ENCODE measurements at places on chromosomes 6 and 20.

- DNase-seq, result no peak
Measured at GRCh38 chr6:114783083-114783482, 440.3 kb upstream of the HS3ST5 start.

DNA sequence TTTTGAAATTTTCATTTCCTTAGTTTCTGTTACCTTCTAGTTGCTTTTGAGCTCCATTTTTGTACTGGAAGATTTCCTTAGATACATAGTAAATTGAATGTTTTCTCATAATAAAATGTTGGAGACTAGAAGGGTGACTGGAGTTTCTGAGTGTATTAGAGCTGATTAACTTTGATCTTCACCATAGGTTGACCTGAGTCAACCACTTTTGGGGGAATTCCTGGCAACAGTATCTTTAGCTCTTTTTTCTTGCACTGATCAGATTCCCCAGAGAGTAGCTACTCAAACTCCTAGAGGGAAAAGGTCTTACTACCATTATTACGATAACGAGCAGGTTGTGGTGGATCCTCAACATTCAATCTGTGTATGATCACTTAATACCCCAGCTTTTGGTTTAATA lies 72.7 kb downstream of the KHDC1L start:
- no peak for DNase-seq

- no peak for DNase-seq
Measured at GRCh38 chr6:112231164-112231563, 23.2 kb downstream of the LAMA4 start.

- no peak for DNase-seq
Measured at GRCh38 chr6:80223743-80224212, 117.3 kb downstream of the BCKDHB start.

- peak; percentile 52 for DNase-seq
Measured at GRCh38 chr20:59948828-59949720, 8.9 kb downstream of the FAM217B start.

DNA sequence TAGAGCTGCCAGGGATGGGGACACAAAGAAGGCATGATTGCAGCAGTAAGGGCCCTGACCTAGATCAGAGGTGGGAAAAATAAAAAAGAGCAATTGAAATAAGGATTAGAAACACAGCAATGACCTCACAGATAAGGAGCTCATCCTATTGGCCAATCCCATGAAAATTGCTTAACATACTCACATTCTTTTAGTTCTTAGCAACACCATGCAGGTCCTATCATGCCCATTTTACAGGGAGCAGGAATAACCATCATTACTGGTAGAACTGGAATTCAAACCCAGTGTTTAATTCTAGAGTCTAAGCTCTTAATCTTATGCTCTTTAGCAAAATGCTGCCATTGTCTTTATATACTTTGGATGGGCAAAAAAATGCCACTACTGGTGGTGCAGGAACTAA lies 267.7 kb downstream of the RNF144B start:
- DNase-seq, result no peak

- DNase-seq, result no peak
Measured at GRCh38 chr20:45497971-45498494, 17.4 kb downstream of the SPINT3 start.

GRCh38 chr20:35048739-35049138 lies 43.9 kb downstream of the TRPC4AP start:
- no peak for DNase-seq

DNA sequence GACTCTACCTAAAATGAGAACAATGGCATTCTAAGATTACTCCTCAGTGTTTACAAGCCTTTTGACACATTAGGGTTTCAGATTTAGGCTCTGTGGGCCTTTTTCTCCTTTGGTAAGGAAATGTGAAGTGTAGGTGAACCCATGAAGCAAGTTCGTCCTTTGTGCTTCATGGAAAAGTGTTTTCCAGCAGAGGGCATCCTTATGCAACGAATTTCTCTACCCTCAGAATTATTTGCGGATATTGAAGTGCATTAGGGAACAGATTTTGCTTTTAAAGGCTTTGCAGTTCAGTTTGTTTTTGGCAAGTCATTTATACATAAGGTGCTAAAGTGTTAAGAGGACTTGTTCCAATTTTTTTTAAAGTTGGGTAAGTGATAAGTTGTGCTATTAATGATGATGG lies 55.7 kb upstream of the FERMT1 start:
- no peak for DNase-seq

GRCh38 chr20:47663354-47664067 lies 121.8 kb downstream of the SULF2 start:
- peak; percentile 84 for DNase-seq

DNA sequence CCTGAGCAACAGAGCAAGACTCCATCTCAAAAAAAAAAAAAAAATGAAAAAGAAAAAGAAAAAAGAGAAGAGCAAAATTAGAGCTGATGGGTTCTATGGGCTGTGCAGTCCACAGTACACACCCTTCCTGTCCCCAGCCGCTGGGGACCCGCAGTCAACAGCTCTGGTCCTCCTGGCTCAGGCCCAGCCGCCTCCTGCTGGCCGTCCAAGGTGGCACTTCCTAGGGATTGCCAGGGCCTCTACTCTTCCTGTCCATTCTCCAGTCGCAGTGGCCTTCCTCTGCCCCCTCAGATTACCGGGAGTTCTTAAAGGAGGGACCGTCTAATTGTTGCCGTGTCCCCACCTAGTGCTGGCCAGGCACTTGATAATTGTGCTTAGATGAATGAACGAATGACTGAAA lies 41.7 kb downstream of the TMEM242 start:
- peak; percentile 25 for DNase-seq

GRCh38 chr6:11754625-11755271 lies 23.9 kb downstream of the ADTRP start:
- DNase-seq, result no peak

- DNase-seq, result no peak
Measured at GRCh38 chr20:36132802-36133211, 21.7 kb upstream of the EPB41L1 start.

- DNase-seq, result no peak
Measured at GRCh38 chr6:112302142-112302705, 44.9 kb upstream of the RFPL4B start.

DNA sequence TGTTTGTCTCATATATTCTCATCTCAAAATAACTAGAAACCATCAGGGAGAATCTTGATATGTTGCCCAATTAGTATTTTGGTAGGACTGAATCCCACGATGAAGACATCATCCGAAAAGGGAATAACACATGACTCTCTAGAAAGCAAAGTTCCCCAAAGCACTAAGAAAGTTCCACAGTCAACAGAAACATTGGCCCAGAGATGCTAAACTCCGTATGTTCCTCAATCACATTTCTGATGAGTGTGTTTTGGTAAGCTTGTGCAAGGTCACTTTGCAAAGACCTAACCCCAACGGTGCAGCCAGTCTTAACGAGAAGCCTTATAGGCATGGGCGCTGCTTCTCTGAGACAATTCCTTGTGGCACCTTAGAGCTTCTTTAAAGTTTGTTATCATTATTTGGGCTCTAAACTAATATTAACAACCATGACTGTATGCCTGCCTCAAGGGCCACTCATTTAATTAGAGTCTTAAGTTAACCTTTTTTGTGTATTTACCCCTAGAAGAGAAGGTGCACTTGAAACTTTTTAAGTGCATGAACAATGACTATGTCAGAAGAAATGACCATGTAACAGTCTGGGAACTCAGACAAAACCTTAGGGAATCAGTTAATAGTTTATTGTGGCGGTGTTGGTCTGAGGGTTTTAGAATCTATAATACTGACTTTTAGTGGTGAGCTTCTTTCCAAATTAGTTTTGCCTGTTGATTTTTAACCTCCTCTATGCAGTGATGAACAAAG lies 202.0 kb upstream of the RAB32 start:
- no peak for DNase-seq

DNA sequence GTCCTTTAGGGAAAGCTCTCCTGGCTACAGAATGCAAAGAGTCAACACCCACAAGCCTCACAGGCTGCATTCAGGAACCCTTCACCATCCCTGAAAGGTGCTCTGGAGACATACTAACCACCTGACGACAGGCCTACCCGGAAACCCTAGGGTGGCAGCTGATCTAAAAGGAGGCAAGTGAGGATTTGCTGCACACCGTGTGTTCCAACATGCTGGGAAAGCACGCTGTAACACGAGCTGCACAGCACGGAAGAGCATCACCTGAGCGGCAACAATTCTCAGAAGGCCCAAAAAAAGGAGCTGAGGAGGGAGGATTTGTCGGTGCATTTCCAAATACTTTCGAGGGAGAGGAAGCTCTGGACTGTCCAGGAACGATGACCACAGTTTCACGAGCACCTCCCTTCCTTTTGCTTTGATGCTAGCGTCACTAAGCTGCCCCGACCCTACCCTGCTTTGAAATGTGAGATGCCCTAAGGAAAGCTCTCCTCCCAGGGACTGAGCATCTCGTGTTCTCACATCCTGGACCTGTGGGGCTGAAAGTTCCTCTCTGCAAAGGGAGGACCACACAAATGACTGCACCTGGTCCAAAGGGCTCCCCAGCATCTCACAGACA lies 87.0 kb downstream of the PPP1R3G start:
- no peak for DNase-seq

- DNase-seq, result no peak
Measured at GRCh38 chr20:19376451-19377229, 164.2 kb downstream of the SLC24A3 start.

DNA sequence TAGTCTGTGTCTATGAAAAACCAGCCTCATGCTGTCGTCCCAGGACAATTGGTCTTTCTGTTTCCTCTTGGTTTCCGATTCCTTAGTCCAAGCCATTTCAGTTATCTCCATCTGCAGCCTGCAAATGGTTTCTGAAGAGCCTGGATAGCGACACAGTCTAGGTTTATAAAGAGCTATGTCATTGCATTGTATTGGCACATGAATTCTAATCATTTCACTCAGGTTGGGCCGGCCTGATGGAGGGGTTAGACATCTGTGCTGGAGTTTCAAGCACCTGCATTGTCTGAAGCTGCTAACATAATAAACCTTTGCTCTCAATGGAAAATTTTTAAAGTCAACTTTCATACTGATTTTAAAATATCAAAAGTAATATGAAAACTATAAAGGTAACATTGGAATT lies 232.6 kb upstream of the MAP3K7 start:
- no peak for DNase-seq

DNA sequence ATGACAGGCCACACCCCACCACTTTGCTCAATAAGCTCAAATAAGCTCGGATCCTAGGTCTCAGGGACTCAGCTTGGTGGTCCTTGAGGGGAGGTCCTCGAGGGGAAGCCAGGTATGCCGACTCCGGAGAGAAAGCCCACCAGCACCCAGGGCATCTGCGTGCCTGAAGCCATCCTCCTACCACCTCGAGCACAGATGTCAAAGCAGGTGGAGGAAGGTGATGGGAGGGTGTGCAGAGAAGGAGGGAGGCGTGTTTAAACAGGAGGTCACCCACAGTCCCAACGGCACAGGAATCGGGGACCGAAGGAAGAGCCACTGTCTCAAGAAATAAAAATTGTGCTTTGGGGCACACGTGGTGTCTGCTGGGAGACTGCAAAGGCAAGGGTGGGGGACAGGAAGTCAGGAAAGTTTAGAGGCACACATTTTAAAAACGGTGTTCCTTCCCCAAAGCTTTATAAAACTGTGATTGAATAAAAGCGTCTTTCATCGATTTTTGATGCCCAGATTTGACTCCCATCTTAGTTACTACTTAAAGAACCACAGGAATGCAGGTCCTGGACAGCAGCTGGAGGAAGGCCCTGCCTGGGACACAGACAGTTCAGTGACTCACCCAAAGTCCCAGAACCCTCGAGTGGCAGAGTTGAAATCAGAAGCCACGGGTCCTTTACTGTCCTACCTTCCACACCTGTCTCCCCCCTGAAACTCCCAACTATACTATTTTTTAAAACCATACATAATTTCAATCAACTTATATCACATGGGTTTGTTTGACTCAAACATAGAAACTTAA lies 221.0 kb upstream of the PDE10A start:
- DNase-seq, result no peak

GRCh38 chr6:10957414-10957886 lies 70.6 kb downstream of the SYCP2L start:
- DNase-seq, result no peak

- DNase-seq, result peak; percentile 63
Measured at GRCh38 chr20:63553933-63554290, at the start of gene FNDC11. FNDC11 (plus strand) TSS chr20:63554159; CDS start chr20:63555664, 1,505 bp downstream.

DNA sequence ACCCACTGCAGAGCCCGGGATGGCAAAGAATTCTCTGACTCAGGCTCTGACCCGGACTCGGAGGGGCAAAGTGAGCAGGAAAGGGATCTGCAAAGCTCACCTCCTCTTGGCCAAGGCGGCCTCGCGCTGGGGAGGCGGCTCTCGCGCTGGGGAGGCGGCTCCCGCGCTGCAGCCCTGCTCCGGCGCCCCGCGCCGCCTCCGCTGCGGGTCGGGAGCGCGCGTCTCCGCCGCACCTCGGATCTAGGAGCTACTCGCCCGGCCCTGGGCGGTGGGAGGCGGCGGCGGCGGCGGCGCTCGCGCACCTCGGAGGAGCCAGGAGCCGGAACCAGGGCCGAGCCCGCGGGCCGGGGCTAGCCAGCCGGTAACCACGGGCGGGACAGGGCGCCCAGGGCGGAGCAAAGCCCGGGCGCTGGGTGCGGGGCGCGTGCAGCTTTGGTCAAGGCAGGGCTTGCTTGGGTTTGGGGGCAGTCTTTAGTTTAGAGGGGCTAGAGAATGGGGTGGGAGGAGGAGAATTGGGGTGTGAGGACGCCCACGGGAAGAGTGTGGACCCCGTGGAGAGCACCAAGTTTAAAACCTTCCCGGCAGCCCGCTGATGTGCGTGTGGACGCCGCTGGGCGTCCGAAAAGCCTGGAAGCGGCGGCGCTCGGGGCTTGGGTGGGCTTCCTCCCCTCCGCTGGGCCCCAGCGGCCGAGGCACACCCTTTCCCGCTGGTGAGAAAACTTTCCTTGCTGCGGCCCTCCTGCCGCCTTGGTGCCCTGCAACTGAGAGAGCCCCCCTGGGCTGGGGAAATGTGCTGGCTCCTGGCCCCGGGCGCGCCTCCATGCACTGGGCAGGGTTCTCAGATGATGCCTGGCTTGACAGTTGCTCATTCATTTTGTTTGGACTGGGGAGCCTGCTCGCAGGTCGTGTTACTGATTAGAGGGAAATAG lies at the start of gene MRAP2:
TSS of gene MRAP2 (plus strand) at position 250 of the 929 bp plus-strand sequence. CDS start 21,547 bp downstream, outside the sequence.
- DNase-seq, result no peak

- DNase-seq, result no peak
Measured at GRCh38 chr6:14729129-14729871, 516.6 kb upstream of the JARID2 start.

DNA sequence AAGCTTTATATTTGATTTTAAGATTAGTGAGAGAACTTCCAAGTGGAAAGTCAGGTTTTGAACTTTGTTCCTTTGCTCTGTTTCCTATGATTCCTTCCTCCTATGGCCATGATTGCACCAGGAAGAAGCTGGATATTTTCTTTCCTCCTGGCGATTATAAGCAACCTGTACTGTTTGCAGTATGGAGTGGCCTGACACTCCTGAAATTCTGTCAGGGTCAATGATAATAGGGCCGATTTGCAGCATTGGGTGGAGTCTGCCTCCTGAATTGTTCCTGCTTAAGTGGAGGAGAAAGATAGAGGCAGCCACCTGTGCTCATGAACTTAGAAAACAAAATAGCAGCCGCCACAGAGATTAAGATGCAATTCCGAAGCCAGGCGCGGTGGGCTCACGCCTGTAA lies 9.8 kb upstream of the FAM217A start:
- DNase-seq, result no peak

All from activated naive CD4-positive, alpha-beta T cell treated with anti-CD3 and anti-CD28 coated beads, Interleukin-2, amount 10 ng/mL, durations not matched to agents 7 days and 5 days (primary cell).